Astrocyte (in vitro differentiated cells and primary cell): ENCODE measurements at places on chromosomes 3 and 15. TPM values are rescaled to one million over a fixed set of nuclear protein-coding genes. Genes with fewer than 3 reads are reported as not detected.
A peak's percentile ranks its signal among the peaks of the same experiment; 100 is the strongest.

DNA sequence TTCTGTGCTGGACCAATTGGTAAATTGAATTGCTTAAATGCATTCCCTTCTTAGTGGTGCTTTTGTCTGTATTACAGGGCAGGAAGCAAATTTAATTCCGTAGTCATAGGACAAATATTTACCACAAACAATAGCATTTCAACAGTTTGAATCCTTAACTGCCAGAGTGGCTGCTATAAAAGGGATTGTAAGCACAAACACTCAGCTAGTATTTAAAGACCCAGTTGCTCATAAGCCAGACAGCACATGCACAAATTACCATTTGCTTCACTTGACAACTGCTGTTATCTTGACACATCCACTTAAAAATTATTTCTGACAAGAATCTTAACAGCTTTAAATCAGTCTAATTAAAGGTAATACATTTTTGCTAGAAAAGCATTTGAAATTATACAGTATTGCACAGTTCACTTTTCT lies 490.2 kb upstream of the ADAMTS9 start:
- peak; percentile 25 for DNase-seq

DNA sequence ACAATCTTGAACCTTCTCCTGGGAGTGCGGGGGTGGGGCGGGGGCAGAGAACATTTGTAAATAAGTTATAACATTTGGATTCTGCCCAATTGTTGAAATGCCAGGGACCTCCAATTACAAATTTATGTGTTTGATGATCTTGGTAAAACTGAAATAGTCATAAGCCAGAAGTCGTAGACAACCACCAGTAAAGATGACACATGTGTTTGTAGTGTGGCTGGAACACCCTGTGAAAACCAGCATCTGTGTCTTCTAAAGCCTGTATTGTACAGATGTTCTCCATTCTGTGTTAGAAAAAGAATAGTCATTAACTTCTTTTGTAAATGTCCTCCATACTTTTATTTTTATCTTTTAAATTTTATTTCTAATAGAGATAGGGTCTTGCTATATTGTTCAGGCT lies 61.8 kb downstream of the ARIH1 start:
- no peak for DNase-seq

DNA sequence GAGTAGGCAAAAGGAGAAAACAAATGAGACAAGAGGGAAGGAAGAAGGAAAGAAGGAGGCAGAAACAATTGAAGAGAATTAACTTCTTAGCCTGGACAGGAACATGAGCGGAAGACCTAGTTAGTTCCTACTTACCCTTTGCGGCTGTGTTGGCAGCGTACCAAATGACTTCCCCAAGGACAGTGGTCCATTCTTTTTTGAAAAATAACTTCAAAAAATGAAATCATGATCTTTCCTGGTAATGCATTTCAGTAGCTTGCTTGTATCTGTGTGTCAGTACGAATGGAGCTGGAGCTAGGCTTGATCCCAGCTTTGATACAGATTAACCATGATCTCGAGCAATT lies 41.5 kb upstream of the CFAP161 start:
- no peak for DNase-seq

DNA sequence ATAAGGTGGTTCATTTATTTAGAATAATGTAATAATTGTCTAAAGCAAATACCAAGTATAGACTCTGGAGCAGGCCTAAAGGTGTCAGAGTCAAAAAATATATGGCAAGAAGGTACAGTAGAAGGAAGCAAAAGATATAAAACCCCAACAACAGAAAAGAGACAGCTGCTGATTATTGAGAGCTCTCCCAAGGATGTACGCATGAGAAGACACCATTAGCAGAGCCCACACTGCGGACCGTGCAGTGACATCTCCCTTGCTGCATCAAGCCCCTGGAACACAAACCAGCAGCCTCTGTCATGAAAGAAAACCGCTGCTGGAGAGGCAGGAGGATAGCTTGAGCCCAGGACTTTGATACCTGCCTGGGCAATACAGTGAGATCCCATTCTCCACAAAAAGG lies 18.0 kb upstream of the SLC6A20 start:
- no peak for DNase-seq

DNA sequence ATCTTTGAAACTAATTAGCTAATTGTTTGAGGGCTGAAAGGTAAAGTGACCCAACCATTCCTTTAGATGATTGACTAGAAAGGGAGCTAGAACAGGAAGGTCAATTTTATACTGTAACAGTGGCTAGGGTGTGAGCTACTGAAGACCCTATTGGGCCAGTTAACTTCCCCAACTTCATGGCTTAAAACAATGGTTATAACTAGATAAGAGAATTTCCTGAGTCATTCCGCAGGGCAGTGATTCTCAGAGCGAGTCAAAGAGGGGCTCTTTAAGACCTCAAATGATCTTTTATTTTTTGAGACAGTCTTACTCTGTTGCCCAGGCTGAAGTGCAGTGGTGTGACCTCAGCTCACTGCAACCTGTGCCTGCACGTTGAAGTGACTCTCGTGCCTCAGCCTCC lies 33.7 kb upstream of the TTBK2 start:
- no peak for DNase-seq

GRCh38 chr15:57541805-57542504 lies 49.7 kb upstream of the MYZAP start:
- peak; percentile 37 for DNase-seq

The CCRL2 gene
- 0.17 TPM in 1 of 2 replicates, not detected in the other for total RNA-seq

The XXYLT1 gene
- total RNA-seq = 26.2 and 28.5 TPM in 2 replicates

The SPESP1 gene
- not detected in 2 replicates for total RNA-seq

The MESP2 gene
- total RNA-seq = not detected in 2 replicates

The CLRN1 gene
- not detected in 2 replicates for total RNA-seq

The TMC3 gene
- 0.22 and 0.52 TPM in 2 replicates for total RNA-seq
